ENCODE measurements at places on chromosomes 7 and 10.
A peak's percentile ranks its signal among the peaks of the same experiment; 100 is the strongest.

GRCh38 chr7:26292768-26293560 is 1.3 kb downstream of the SNX10 start:
- DNase-seq: no peak

GRCh38 chr10:100506596-100507356 is 12.9 kb downstream of the SEC31B start:
- DNase-seq: no peak

DNA sequence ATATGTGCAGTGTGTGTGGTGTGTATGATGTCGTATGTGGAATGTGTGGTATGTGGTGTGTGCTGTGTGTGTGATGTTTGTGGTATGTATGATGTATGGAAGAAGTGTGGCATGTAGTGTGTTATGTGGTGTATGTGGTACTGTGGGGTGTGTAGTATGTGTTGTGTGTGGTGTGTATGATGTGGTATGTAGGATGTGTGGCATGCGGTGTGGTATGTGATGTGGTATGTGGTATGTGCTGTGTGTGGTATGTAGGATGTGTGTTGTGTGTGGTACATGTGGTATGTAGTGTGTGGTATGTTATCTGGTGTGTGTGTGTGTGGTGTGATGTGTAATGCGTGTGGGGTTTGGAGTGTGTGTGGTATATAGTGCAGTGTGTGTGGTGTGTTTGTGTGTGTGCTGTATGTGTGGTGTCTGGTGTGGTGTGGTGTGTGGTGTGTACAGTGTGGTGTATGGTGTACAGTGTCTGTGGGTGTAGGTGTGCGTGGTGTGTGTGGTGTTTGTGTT is 129.6 kb downstream of the ATP6V0E2 start:
- no peak for DNase-seq

DNA sequence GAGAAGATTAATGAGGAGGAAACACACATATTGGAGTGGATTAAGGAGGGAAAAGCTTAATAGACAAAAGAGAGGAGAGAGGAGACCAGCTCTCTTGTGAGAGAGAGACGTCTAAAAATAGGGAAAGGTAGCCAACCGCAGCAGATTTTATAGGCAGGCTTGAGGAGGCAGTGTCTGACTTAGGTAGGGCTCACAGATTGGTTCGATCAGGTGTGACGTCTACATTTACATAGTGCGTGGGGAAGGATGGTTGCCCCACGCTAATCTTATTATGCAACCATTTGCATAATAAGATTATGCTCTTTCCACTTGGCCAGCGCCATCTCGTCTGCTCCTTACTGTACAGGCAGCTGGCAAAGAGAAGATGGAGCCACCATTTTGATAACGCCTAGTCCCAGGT is 122.0 kb downstream of the MARCHF5 start:
- DNase-seq: no peak

DNA sequence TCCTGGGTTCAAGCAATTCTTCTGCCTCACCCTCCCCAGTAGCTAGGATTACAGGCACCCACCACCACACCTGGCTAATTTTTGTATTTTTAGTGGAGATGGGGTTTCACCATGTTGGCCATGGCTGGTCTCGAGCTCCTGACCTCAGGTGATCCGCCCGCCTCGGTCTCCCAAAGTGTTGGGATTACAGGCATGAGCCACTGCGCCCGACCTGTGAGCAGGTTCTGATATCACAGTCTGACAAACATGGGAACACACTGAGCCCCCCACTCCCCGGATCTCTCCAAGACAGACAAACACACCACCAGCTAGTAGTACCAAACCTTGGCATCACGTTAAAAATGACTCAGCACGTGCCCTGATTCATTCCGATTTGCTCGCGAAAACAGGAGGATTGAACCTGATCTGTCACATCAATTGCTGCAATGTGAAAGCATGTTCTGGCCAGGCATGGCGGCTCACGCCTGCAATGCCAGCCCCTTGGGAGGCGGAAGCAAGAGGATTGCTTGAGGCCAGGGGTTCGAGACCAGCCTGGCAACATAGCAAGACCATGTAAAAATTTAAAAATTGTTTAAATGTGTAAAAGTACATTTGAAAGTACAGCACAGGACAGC is 106.5 kb downstream of the SMURF1 start:
- DNase-seq: no peak

DNA sequence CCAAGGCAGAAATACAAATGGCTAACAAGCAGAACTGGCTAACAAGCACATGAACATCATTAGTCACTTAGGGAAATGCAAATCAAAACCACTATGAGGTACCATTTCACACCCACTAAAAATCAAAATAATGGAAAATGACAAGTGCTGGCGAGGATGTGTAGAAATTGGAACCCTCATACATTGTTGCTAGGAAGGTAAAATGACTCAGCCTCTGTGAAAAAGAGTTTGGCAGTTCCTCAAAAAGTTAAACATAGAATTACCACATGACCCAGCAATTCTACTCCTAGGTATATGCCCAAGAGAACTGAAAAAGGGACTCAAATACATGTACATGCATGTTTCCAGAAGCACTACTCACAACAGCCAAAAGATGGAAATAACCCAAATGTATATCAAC is 52.8 kb upstream of the ANAPC16 start:
- no peak for DNase-seq

- no peak for DNase-seq
These were observed 332.3 kb upstream of the PRKCQ start for GRCh38 chr10:6912424-6912823.

DNA sequence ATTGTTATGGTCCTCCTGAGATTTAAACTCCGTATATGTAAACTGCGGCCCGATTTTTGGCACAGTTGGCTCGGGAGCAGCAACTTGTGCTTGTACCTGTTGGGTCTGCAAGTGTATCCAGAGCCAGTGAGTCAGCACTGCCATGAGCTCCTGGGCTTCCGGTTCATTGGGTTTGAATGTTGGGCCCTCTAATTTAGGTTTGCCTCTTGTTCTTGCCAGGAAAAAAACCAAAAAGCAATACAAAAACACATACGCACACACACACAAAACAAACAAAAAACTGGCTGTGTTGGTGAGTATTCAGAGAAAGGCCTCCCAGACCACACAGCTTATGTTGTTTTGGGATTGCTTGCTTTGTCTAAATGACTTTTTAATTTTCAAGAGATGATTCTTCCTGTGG is 26.3 kb downstream of the SND1 start:
- no peak for DNase-seq

DNA sequence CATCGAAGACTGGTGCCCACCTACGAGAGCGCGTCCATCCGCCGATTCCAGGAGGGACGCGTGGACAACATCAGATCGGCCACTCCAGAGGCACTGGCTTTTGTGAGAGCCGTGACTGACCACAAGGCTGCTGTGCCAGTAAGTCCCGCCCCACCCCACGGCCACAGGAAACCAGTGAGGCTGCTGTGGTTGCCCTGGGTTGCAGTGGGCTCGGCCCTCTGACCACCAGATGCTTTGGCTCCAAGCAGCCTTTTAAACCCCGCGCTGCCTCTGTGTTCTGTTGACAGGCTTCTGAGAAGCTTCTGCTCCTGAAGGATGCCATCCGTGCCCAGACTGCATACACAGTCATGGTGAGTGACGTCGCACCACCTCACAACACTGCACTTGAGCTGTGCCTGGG is 24.4 kb upstream of the C10orf53 start:
- no peak for DNase-seq

DNA sequence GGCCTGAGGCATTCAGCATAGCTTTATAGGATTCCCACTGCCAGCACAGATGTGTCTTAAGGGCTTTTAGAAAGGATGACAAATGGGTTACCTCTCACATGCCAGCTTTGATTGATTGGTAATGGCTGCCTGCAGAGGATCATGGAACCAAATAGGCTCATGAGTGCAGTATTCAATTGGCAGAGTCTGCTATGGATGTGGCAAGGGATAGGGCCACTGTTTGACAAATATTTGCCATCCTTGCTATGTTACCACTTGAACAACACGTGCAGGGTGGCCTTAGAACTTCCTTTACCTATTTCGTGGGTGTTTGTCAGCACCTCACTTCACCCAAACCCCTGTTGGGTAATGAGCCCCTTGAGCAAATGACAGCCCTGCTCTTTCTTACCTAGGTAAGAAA is 139.2 kb downstream of the C10orf105 start:
- DNase-seq: no peak

GRCh38 chr7:91875851-91876250 is 4.7 kb downstream of the MTERF1 start:
- DNase-seq: no peak

DNA sequence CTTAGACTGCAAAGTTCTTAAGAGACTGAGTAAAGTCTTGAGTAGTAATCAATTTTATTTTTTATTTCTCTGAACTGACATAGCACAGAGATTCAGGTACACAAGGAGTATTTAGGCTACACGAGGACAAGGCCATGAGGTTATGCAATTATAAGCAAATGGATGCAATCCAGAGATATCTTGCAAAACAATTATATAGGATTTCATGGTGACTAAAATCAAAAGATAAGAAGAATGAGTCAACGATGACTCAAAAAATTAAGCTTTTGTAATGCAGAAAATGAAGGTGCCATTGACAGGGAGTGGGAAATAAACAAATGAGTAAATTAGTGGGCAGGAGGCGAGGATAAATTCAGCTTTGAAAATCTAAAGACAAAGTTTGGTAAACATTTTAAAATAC is 66.7 kb upstream of the MYO3A start:
- no peak for DNase-seq

- no peak for DNase-seq
These were observed 130.2 kb downstream of the VIPR2 start for GRCh38 chr7:159014297-159015062.

DNA sequence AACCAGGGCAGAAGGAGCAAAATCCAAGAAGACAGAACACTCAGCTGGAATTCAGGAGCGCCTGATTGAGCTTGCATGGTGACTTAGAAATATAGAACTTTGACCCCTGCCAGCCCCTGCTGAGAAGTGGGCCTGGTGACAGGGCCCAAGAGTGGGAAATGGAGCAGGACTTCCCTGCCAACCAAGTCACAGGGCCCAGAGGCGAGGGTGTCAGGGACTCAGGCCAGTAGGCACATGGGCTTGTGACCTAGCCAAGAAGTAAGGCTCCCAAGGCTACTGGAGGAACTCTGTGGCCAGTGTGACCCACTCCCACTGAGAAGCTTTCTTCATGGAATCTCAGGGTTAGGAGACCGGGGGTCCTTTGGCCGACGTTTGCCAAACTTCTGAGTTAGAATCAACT is 31.9 kb downstream of the LRRC20 start:
- DNase-seq: no peak

- DNase-seq: no peak
These were observed 6.5 kb downstream of the STAMBPL1 start for GRCh38 chr10:88886557-88886956.

- DNase-seq: peak; percentile 49
These were observed 19.8 kb upstream of the CLDN12 start for GRCh38 chr7:90383422-90383821.

GRCh38 chr7:156472267-156472666 is 168.3 kb upstream of the RNF32 start:
- DNase-seq: no peak

GRCh38 chr10:116671274-116671926 is 50.6 kb downstream of the PNLIPRP2 start:
- DNase-seq: no peak

DNA sequence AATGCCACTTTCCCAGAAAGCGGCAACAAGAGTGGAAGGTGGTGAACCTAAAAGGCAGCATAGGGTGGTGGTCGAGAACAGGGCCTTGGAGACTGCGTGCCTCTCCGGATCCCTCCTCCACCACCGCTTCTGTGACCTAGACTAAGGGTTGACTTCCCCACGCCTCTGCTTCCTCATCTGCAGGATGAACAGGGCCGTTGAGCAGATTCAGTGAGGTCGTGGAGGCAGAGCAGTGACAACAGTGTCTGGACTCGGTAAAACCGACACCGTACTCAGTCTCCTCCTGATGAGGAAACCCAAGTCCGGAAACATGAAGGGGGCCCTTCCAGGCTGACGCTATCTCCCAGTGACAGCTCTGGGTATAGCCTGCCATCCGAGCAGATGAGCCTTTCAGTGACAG is 162.6 kb downstream of the CELF2 start:
- no peak for DNase-seq

DNA sequence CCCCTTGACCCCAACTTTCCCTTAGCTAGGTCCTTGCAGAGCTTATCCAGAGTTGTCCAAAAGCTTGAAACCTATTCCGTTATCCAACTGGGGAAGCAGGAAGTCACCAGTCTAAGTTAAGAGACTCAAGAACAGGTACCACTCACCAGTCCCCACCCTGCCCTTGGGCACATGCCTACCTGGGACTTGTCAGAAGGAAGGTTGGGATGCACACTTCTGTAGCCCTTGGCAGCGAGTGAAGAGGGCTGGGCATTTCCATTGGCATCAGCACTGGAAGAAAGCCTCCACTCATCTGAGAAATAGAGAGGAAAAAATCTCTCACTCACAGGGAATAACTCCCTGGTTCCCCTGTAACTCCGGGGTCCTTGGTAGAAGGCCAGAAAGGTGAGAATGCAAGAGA is 131.0 kb upstream of the PDLIM1 start:
- no peak for DNase-seq

DNA sequence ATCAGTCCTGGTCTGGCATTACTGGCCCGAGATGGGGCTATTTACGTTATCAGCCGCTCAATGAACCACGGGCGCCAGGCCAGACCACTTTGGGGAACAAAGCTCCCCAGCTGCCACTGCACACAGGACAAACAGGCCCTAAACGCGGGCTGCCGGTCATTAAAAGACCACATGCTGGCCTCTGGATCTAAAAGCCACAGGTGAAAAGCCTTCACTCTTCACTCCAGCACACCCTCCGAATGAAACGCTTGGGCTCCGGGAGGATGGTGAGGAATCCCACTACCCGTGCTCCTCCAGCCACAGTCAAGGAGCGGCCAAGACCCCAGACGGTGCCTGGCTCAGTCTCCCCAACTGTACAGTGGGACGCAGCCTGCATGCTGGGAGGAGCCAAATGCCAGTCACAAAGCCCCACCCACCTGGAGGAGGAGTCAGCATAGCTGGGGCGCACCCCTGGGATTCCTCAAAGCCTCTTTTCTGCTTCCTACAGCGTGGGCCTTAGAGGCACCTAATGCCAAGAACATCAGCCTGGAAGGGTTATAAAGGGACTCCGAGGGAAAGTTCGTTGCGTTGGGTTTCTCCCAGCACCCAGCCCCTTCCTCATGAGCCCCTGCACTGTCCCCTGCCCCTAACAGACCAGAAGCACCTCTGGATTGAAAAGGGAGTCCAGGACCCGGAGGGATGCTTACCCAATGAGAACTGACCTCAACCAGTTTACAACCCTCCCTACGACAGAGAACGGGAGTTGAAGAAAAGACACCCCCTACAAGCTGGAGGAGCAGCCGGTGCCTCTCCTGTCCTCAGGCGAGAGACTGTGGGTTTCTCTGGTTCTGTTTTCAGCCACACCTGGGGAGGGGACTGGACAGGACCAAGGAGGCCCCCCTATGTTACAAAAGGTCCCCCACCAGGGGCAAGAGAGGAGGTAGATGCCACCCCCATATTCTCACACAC is 4.7 kb downstream of the PDGFA start:
- DNase-seq: no peak

DNA sequence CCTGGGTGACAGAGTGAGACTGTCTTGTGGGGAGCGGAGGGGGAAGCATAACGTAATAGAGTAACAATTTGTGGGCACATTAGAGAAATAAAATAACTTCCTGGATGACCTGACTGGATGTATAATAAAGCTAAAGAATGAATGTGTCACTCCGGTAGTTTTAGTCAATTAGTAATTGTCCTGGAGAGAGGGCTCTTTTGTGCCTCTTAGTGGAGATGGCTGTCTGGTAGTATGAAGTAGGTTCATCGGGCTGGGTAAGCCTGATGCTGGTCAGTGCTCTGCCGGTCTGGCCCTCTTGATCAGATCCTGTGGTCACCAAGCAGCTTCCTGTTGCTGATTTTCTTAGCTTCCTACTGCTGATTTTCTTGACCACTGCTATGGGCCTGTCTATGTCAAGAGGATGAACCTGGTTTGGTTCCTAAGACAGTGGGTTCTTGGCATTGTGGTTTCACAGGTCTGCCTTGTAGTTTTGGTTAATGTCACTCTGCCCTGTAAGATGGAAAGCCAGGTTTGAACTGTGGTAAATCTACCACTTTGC is 34.1 kb downstream of the ZRANB1 start:
- no peak for DNase-seq
